ENCODE measurements at places on chromosomes 5 and 9.

DNA sequence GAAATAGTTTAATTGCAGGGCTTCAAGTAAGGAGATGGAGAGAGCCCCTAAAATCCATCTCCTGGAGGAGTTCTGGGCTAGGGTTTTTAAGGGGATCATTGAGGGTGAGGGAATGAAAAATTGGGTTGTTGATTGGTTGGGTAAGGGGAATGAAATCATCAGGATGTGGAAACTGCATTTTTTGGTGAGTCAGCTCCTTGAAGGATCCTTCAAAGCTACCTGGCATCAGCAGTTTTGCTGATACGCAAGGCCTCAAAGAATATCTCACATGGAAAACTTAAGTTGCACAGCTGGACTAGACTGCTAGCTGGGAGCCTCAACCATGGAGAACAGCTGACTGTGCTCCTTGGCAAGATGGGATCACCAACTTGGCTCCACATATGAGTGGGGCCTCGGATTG, 136.7 kb downstream of the FGF10 start:
- no peak for DNase-seq

DNA sequence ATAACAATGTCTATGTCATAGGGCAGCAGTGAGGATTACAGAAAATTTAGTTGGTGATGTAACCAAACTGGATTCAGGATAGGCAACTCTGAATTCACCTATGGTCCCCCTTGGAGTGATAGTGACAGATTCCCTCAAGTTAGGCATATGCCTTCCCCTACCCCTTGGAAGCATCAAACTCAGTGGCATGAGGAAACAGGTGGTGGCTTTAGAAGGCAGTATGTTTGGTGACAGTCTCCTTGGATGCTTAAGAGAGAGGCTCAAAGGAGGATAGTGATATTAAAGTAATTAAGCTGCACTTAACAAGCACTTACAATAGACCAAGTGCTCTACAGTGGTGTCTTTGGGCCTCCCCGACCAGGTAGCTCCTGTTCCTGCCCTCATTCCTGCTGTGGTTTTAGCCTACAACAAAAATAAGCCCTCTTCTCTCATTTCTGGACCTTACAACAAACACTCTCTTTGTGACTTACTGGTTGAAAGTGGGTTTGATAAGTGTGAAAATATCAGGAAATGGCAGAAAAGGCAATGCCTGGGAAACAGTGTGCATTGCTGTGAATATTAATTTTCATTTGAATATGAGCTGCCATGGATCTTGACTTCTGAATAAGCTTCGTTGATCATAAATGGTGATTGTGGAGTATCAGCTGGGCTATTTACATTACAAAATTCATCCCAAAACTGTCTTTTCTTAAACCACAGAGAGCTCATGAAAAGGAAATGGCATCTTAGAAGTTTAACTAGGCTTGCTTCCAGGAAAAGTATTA, 29.2 kb downstream of the NR4A3 start:
- DNase-seq: no peak

- no peak for DNase-seq
Observed at GRCh38 chr9:97963232-97963631, 19.9 kb upstream of the ANP32B start.

GRCh38 chr5:141657404-141657803, 6.2 kb upstream of the FCHSD1 start:
- DNase-seq: no peak

DNA sequence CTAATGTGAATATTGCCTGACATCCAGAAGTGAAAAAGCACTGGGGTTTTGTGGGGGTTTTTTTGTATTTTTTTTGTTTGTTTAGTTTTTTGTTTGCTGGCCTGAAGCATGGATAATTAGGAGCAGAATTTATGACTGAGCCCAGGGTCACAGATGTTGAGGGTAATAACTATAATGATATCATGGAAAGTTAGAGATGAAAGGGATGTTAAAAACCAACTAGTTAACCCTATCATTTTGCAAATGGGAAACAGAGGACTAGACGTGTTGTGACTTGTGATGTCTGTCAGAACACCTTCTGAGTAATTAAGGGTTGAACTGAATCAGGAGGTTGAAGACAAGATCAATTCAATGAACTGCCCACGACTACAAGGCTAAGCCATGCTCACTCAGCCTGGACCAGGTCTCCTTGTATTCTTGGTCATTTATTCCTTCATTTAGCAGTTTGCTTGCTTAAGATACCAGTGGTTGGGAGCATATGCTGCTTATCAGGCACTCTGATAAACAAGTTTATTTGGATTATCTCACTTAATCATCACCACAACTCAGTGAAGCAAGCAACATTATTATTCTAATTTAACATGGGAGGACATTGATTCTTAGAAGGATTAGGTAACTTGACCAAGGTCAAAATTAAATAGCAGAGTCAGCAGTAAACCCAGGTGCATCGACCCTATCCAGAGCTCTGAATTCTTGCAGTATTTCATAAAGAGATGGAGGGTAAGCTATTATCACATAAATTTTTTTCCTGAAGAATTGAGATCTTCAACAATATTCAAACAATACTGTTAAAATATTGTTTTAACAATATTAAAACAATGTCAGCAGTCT, 75.7 kb upstream of the PIK3R1 start:
- DNase-seq: no peak

DNA sequence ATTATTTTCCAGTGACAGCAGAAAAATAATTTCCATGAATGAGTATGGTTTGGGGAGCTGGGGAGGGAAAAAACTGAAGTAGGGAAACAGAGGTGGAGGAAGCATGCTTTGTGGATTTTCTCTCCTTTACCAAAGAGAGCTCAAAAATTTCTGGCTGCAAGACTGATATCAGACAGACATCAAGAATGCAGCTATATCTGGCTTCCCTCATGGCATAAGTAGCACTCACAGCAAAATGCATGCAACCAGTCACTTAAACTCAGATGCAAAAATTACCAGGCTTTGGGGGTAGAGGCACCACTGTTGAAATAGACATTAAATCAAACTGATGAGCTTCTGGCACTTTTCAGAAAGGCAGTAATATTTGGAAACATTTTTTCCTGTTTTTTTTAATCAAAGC, 196.9 kb downstream of the TSSK1B start:
- no peak for DNase-seq

DNA sequence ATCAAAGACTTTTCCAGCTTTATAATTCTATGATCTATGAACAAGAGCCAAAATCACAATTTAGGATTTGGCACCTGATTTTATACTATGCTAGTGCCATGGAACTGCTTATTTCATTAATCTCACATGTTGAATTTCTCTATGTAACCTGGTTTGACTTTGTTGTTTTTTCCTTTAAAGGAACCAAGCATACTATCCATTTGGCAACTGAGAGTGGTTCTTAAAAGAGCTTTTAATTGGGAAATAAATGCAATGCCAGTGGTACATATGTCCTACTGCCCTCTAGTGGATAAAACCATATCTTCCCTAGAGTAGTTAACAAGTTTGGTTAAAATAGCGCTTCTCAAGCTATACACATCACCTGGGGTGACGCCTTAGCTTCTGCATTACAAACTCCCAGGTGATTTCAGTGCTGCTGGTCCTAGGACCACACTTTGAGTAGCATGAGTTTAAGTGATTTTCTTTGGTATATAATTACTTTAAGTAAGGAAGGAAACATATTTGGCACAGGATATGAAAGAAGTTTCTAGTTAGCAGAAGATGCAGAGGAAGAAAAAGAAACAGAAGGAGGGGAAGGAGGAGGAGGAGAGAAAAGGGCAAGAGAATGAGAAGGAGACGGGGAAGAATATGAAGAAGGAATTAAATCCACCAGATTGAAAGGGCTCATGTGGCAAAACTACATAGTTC, 56.8 kb downstream of the FGF10 start:
- no peak for DNase-seq

- DNase-seq: no peak
Observed at GRCh38 chr5:102625928-102626327, 127.1 kb upstream of the SLCO6A1 start.

- no peak for DNase-seq
Observed at GRCh38 chr5:171445644-171446516, 26.4 kb downstream of the FGF18 start.

DNA sequence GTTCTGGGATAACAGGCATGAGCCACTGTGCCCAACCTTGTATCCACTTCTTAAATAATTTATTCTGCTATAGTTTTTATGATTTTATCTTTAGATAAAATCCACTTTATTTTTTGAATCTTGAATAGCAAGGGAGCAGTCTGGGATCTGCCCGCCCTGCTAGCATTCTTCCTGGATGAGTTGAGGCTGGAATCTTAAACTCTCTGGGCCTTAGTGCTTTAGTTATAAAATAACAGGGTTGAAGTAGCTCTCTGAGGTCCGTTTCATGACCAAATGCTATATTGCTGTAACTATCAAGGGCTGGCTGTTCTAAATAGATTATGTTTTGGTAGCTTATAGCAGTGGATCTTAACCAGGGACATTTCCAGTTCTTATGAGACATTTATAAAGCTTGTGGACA, 20.8 kb downstream of the ACER2 start:
- no peak for DNase-seq

GRCh38 chr5:140337880-140338279, 8.5 kb downstream of the HBEGF start:
- no peak for DNase-seq

- no peak for DNase-seq
Observed at GRCh38 chr5:172972552-172972951, 11.0 kb upstream of the ATP6V0E1 start.

GRCh38 chr5:93621327-93621798, 38.3 kb downstream of the NR2F1 start:
- DNase-seq: peak; percentile 49

- no peak for DNase-seq
Observed at GRCh38 chr5:137268646-137269045, 230.5 kb downstream of the SPOCK1 start.

- no peak for DNase-seq
Observed at GRCh38 chr9:12511726-12512125, 181.5 kb upstream of the TYRP1 start.

DNA sequence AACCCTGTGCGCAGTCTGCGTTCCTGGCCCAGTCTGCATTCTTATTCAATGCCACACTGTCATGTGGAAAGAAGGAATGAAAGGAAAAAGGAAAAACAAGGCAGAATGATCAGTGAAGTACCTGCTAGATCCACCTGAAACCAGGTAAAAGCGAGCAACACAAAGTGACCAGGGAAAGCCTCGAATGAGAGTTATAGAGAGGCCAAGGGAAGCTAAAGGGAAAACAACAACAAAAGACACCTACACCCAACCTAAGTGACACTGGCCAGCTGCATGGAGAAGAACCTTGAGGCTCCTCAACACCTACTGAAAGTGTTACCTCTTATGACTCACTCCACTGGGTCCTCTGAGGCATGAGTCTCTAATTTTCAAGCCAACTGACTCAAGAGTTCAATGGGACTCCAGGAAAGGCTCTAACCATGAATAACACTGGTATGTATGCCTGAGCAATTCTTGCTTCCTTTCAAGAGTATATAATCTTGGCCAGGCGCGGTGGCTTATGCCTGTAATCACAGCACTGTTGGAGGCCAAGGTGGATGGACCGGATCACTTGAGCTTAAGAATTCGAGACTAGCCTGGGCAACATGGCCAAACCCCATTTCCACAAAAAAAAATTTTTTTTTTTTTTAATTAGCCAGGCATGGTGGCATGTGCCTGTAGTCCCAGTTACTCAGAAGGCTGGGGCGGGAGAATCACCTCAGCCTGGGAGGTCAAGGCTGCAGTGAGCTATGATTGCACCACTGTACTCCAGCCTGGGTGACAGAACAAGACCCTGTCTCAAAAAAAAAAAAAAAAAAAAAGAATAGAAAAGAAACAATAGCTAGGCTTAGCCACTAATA, 29.0 kb downstream of the MTMR12 start:
- DNase-seq: no peak

DNA sequence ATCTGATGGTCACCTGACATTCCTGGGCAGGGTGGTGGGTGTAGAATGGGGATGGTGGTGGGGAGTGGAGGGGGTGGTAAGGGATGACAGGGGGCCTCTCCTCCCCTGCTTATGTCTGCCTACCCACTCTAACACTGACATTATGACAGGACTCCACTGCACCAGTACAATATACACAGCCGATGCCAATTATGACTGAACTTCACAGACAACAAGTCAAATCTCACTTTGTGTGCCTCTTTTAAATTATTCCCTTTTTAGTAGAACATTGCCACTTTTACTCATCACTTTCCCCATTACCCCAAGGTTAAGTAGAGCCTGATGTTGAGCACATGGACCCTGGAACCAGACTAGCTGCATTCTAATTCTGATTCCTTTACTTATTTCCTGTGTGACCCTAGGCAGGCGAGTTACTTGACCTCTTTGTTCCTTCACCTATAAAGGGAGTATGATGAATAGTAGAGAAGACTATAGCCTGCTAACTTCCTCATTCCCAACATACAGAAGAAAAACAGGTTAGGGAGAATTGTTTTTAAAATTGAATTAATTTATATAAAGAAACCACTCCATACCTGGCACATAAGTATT, 464.7 kb downstream of the DMRT2 start:
- no peak for DNase-seq

DNA sequence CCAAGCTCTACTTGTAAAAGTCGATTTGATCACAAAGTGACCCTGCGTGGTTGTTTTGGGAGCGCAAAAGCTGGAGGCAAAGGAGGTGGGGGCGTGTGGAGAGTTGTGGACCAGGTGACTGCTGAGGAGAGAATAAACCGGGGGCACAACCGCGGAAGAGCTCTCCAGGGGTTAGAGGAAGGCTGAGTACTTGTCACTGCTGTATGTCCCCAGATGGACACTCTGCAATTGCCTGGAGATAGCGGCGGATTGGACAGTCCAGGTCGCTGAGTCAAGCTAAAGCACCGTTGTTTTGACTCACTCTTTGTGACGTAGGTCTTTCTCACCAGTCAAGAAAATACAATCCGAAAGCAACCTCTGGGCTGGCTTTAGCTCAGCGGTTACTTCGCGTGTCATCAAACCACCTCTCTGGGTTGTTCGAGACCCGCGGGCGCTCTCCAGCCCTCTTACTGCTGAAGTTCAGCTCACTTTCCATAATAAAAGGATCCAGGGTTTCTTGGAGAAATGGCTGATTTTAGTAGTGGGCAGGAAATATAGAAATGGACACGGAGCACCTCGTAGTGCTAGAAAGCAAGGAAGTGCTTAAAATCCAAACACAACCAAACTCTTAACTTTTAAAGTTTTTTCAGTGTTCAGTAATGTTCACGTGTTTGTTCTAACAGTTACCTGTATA, 25.7 kb downstream of the ZMAT2 start:
- peak; percentile 36 for DNase-seq

DNA sequence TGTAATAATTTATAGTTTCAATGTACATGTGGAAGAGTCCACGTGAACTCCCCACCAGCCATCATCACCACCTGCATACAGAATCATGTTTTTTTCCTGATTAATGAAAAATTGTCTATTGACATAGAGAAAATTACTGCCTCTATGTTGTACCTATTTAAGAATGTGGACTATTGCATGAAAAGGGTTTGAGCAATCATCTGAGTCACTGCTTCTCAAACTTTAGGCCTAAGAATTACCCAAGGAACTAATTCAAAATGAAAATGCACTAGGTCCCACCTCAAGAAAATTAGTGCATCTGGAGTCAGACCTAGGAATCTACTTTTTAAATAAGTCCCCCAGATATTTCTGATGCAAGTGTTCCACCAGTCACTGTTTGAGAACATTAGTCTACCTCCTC, 709.3 kb downstream of the MAT2B start:
- DNase-seq: no peak

DNA sequence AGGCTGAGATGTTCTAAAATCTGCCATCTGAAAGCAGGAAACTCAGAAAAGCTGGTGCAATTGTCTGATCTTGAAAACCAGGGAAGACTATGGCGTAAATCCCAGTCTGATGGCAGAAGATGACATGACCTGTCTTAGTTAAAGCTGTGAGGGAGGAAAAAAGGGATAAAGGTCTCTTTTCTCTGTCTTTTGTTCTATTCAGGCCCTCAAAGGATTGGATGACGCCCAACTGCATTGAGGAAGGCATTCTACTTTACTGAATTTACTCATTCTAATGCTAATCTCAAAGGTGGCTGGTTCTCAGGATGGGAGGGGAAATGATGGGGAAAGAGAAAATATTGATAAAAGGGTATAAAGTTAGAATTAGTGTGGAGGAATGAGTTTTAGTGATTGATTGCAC, 312.8 kb upstream of the CTNND2 start:
- no peak for DNase-seq

Data from 8988T (cell line).